ENCODE measurements at places on chromosomes 7 and 10. TPM values are rescaled to one million over a fixed set of nuclear protein-coding genes. Genes with fewer than 3 reads are reported as not detected.
A peak's percentile ranks its signal among the peaks of the same experiment; 100 is the strongest.

- H3K36me3 ChIP-seq: no peaks in the 10 kb centered on the region
- DNase-seq: no peak
- peaks cover 18% of the 10 kb centered on the region for H3K27me3 ChIP-seq
- no peak overlapping the region for H3K27ac ChIP-seq
- H3K4me3 ChIP-seq: no peak overlapping the region
Observed at GRCh38 chr10:88088441-88089340, 225.3 kb downstream of the PTEN start.

DNA sequence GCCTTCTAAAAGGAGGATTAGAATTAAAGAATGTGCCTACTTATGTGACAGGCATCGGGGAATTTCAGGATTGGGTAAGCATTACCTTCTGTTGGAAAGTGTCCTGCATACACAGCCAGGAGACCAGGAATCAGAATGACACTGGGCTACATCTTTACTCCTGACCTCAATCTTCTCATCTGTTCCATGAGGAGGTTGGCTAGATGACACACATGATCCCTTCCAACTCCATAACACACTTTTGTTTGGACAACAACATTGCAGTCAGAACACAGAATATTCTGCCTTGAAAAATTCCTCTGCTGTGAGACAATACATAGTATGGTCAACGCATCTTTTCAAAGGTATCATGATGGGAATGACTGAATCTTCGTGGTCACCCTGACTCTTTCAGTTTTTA is 1281.2 kb upstream of the SORCS1 start:
- no peaks in the 10 kb centered on the region for H3K36me3 ChIP-seq
- peaks cover 18% of the 10 kb centered on the region for H3K4me1 ChIP-seq
- no peaks in the 10 kb centered on the region for H3K27me3 ChIP-seq

The LRIT1 gene
- total RNA-seq: not detected

The OR6B1 gene
- not detected for total RNA-seq

The LRRC4 gene
- 15.9 TPM for total RNA-seq

The MMP21 gene
- not detected for total RNA-seq

GRCh38 chr7:84331616-84332015 is 137.0 kb upstream of the SEMA3A start:
- no peaks in the 10 kb centered on the region for H3K27me3 ChIP-seq
- DNase-seq: no peak
- H3K27ac ChIP-seq: no peak overlapping the region
- H3K36me3 ChIP-seq: no peaks in the 10 kb centered on the region

GRCh38 chr7:109984729-109985128 is 1106.2 kb upstream of the LRRN3 start:
- no peak overlapping the region for H3K27ac ChIP-seq
- peaks cover 5% of the 10 kb centered on the region for H3K36me3 ChIP-seq
- H3K4me1 ChIP-seq: peaks cover 4% of the 10 kb centered on the region
- H3K27me3 ChIP-seq: no peaks in the 10 kb centered on the region
- no peak for DNase-seq

The DUS4L gene
- 11.4 TPM for total RNA-seq

The PPA1 gene
- total RNA-seq: 128 TPM

DNA sequence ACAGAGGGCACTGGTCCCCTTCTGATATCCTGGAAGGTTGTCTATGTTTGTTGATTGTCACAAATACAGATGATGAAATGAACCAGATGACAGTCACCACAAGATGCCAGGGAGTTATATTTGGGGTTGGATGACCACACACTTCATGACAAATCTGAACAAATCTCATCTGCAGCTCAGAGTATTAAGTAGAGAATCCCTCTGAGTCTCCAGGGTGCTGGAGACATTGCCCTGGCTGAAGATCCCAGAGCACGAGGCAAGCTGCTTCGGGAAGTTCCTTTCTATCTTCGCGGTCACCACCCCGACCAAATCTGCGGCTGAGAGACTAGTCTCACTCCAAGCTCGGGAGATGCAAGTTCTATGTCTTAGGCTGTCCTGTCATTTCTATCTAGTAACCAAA is 9.0 kb downstream of the DENND2A start:
- H3K4me3 ChIP-seq: no peak overlapping the region
- H3K27me3 ChIP-seq: no peaks in the 10 kb centered on the region
- H3K36me3 ChIP-seq: peaks cover 5% of the 10 kb centered on the region
- no peak overlapping the region for H3K27ac ChIP-seq
- peaks cover 11% of the 10 kb centered on the region for H3K4me1 ChIP-seq

DNA sequence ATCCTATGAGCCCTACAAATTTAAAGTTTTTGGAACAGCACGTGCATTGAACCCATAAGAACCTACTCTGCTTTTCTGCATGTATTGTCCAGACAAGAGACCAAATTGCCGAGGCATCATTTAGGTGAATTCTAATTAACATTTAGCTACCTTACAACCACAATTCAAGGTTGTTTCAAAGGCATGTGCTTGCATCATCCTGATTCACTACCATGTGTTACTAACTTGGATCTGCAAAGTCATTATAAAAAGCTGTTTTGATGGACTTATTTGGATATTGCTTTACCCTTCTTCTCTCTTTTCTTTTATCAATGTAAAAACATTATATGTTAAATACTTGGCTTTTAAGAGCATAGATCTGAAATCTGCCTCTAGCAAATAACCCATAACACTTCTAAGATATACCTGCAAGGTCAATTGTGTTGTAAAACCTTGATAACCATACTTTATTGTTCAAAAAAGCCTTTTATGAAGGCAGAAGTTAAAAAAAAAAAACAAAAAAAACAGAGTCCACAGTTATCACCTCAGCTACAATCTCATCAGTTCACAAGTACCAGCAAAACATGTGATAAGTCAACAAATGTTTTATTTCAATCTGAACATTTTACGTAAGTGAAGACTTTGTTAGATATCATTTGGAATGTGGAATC is 51.9 kb downstream of the CFTR start:
- H3K27ac ChIP-seq: no peak overlapping the region
- DNase-seq: no peak

The CPVL gene
- 22.1 TPM for total RNA-seq

DNA sequence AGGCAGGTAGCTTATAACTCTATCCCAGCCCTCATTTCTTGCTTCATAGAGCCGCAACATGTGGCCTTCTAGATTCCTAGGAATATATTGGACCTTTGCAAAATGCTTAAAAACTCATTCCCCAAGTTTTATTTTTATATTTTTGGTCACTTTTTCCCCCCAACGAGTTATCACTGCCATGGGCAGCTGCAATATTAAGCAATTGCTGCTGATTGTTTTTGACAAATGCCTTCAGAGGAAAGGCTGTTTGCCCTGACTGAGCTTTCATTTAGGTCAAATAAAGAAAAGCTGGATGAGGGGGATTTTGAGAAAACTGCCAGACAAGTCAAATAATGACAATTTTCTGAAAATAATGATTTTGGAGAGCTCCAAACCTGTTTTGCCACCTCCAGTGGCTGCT is 976.9 kb upstream of the MBL2 start:
- no peaks in the 10 kb centered on the region for H3K36me3 ChIP-seq
- DNase-seq: no peak
- no peaks in the 10 kb centered on the region for H3K27me3 ChIP-seq
- H3K4me3 ChIP-seq: no peak overlapping the region
- no peak overlapping the region for H3K27ac ChIP-seq

GRCh38 chr10:123807444-123808035 is 84.1 kb downstream of the CPXM2 start:
- H3K27me3 ChIP-seq: peaks cover 5% of the 10 kb centered on the region
- H3K4me3 ChIP-seq: no peak overlapping the region
- H3K27ac ChIP-seq: no peak overlapping the region
- DNase-seq: no peak

- H3K36me3 ChIP-seq: no peaks in the 10 kb centered on the region
- no peaks in the 10 kb centered on the region for H3K27me3 ChIP-seq
- H3K27ac ChIP-seq: no peak overlapping the region
- no peaks in the 10 kb centered on the region for H3K4me1 ChIP-seq
Observed at GRCh38 chr10:1504940-1505339, 232.4 kb downstream of the ADARB2 start.

- H3K36me3 ChIP-seq: no peaks in the 10 kb centered on the region
- no peak overlapping the region for H3K4me3 ChIP-seq
- no peak for DNase-seq
Observed at GRCh38 chr7:8592167-8592566, 158.8 kb downstream of the NXPH1 start.

The ZNF138 gene
- 21.3 TPM for total RNA-seq

- no peaks in the 10 kb centered on the region for H3K27me3 ChIP-seq
- H3K36me3 ChIP-seq: no peaks in the 10 kb centered on the region
Observed at GRCh38 chr7:46009211-46009610, 88.1 kb upstream of the IGFBP3 start.

The TMEM178B gene
- total RNA-seq: 2.3 TPM

The ANKRD30A gene
- total RNA-seq: not detected

DNA sequence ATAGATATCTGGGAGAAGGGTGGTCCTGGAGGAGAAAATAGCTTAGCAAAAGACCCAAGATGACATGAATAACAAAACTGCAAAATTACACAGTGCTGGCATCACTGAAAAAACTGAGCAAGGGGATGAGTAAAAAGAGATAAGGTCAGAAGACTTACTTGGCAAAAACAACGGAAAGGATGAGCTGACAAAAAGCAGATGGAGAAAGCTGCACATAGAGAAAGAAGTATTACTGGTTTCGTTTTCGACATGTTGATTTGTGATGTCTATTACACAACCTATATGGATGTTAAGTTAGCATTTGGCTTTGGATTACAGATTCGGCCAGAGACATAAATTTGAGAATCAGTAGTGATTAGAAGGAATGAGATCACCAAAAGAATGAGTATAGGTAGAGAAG is 132.1 kb downstream of the MACC1 start:
- H3K4me1 ChIP-seq: no peaks in the 10 kb centered on the region
- no peak overlapping the region for H3K4me3 ChIP-seq
- no peaks in the 10 kb centered on the region for H3K27me3 ChIP-seq
- no peak overlapping the region for H3K27ac ChIP-seq
- no peaks in the 10 kb centered on the region for H3K36me3 ChIP-seq

DNA sequence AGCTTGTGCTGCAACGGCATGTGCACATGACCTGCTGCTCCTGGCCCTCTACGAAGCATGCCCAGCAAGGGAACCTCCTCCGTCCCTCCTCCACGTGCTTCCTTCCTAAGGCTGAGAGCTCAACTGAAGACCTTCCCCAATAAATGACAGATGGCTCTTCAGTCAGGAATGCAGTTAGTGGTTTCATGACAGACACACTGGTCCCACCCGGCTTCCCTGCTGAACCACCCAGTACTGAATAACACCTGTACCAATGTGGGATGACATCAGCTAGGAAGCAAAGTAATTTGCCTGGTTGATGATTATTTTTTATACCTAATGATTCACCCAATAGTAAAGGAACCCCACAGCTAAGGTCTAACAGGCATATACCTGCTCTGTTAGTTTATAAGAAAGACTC is 69.1 kb downstream of the SCRN1 start:
- no peaks in the 10 kb centered on the region for H3K4me1 ChIP-seq
- peaks cover 8% of the 10 kb centered on the region for H3K36me3 ChIP-seq
- H3K27ac ChIP-seq: no peak overlapping the region
- DNase-seq: no peak

GRCh38 chr7:84780158-84781124 is 406.4 kb downstream of the SEMA3D start:
- no peak overlapping the region for H3K27ac ChIP-seq
- H3K4me1 ChIP-seq: no peaks in the 10 kb centered on the region
- H3K36me3 ChIP-seq: peaks cover 1% of the 10 kb centered on the region
- no peaks in the 10 kb centered on the region for H3K27me3 ChIP-seq
- DNase-seq: no peak

- no peak for DNase-seq
- H3K27me3 ChIP-seq: no peaks in the 10 kb centered on the region
- H3K27ac ChIP-seq: no peak overlapping the region
Observed at GRCh38 chr7:85748861-85749260, 562.0 kb upstream of the SEMA3D start.

The EN2 gene
- total RNA-seq: not detected

DNA sequence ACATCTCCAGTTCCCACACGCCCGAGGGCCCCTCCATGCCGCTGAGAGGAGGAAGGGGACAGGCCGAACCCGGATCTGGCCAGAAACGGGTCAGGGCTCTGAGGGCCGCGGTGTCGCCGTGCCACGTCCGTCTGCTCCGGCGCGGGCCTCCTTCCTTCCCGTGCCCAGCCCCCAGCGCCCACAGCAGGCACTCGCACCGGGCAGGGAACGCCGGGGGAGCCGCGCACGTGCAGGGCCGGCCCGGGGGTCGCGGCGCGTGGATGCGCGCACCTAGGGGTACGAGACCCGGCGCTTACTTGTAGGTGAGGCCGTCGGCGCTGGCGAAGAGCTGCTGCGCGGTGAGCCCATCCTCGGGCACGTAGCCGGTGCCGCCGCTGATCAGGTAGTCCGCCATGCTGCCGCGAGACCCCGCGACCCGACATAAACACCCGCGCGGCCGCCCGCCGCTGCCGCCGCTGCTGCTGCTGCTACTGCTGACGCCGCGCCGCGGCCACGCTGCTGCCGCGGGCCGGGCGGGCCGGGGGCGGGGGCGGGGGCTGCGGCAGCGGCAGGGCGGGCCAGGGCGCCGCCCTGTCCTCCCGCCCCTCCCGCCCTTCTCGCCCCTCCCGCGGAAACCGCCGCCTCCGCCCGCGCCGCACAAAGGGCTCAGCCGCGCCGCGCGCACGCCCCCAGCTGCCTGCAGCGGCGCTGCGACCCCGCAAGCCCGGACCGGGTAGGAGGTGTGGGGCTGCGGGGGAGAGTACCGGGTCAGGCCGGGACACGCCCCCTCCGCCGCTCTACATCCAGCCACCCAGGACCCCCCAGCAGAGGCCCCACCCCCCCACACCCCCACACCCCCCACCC is 4.1 kb downstream of the IMPDH1 start:
- peaks cover 53% of the 10 kb centered on the region for H3K27me3 ChIP-seq
- peaks cover 13% of the 10 kb centered on the region for H3K4me1 ChIP-seq
- peak; percentile 39 for DNase-seq

- no peak overlapping the region for H3K27ac ChIP-seq
- H3K4me3 ChIP-seq: no peak overlapping the region
- no peak for DNase-seq
- no peaks in the 10 kb centered on the region for H3K36me3 ChIP-seq
- no peaks in the 10 kb centered on the region for H3K27me3 ChIP-seq
- H3K4me1 ChIP-seq: no peaks in the 10 kb centered on the region
Observed at GRCh38 chr7:15143936-15144335, 241.4 kb upstream of the DGKB start.

The RBM28 gene
- 56.7 TPM for total RNA-seq

GRCh38 chr10:6114299-6114698 is 25.5 kb downstream of the RBM17 start:
- H3K36me3 ChIP-seq: peaks cover 39% of the 10 kb centered on the region
- H3K4me1 ChIP-seq: peaks cover 3% of the 10 kb centered on the region
- DNase-seq: no peak
- no peak overlapping the region for H3K4me3 ChIP-seq
- no peak overlapping the region for H3K27ac ChIP-seq

The ZNF365 gene
- total RNA-seq: not detected

The INHBA gene
- 0.31 TPM for total RNA-seq

GRCh38 chr7:10973942-10974911 is 555 bp downstream of the PHF14 start:
- peak overlapping the region; percentile 97 for H3K27ac ChIP-seq
- peaks cover 20% of the 10 kb centered on the region for H3K4me1 ChIP-seq
- peaks cover 22% of the 10 kb centered on the region for H3K36me3 ChIP-seq
- no peaks in the 10 kb centered on the region for H3K27me3 ChIP-seq
